ENCODE measurements at places on chromosomes 4 and X.

DNA sequence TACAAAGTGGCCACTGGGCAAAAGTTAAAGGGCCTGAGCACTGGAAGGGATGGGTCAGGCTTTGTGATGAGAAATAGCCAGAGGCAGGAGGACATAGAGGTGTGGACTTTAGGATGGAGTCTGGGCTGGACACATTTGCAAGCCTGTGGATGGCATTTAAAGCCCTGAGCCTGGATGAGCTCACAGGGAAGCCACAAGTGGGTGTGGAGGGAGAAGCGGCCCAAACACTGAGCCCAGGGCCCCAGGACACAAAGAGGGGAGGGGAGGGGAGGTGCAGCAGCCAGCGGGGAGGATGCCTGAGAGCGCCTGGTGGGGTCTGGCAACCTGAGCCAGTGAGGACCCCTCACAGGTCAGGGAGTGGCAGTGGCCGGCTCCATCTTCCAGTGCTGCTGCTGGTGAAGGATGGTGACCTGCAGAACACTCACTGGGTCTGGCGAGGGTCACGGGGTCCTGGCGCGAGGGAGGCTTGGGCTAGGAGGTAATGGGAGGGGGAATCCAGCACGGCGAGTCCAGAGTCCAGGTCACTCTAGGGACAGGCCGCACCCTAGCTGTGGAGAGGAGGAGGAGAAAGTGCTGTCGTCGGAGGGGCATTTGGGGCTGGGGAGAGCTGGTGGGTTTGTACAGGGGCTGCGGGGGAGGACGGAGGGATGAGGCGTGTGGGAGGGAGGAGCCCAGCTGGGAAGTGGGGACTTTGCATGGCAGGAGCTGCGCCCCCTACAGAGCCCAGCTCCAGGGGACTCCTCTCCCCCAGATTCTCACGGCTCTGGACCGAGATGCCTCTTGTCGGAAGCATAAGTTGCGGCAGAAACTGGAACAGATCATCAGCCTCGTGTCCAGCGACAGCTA, 7.0 kb downstream of the LAGE3 start:
- DNase-seq: no peak

DNA sequence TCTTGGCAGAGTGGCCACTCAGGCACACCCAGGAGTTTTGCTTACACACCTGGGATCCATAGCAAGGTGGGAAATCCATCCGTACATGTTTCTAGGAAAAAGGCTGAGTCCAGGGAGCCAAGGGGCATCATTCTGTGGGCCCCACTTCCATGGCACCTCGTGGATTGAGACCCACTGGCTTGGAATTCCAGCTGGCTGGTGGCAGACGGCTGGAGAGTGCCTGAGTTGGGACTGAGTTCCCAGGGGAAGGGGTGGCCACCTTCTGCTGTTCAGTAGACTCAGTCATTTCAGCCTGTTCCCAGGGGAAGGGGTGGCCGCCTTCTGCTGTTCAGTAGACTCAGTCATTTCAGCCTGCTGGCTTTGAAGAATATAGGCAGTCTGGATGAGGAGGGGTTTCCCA, 366.0 kb upstream of the GRIA3 start:
- no peak for DNase-seq

- DNase-seq: no peak
These were observed 54.1 kb upstream of the GABRE start for GRCh38 chrX:152028579-152028978.

GRCh38 chrX:154029439-154029838, 9.7 kb upstream of the IRAK1 start:
- DNase-seq: no peak

DNA sequence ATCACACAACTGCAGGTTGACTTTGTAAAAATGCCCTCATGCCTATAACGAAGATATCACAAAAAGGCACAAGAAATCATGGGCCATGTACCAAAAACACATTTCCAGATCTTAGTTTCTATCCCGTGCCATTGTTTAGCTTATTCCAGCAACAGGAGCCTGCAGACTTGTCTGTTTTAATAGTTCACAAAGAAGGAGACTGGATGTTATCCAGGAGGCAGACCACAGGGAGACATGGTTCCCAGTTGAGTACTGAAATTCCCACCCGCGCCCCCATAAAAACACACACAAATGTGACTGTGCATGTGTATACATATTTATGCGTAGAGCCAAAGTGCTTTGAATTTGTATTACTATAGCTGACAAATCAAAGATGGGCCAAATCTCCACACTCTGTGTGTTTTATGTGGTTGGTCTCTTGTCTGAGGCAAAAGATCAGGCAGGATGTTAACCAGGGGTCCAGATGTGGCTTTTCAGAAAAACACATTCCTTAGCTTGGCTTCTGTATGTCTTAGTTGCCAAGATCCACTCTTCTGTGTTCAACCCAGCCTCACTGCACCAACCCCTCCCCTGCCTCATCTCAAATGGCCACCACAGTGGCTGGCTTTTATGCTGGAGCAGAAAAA, 469.2 kb upstream of the DIPK2B start:
- DNase-seq: no peak

GRCh38 chr4:119632216-119632615, 3.6 kb upstream of the PDE5A start:
- DNase-seq: no peak

DNA sequence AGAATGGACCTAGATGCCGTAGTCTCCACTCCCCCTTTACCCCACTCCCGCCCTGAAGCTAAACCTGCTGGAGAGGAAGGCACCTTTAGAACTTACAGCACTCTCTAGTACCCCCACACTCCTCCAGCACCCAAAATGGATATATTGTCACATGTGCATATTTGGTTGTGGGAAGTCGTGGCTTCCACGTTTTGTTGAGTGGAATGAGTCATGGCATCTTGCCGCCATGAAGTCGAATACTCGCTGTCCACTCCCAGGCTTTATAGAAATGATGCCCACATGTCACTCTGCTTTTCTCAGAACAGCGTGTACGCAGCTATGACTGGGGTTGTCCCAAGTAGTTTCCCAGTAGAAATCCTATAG, 545 bp downstream of the ABCE1 start:
- no peak for DNase-seq

DNA sequence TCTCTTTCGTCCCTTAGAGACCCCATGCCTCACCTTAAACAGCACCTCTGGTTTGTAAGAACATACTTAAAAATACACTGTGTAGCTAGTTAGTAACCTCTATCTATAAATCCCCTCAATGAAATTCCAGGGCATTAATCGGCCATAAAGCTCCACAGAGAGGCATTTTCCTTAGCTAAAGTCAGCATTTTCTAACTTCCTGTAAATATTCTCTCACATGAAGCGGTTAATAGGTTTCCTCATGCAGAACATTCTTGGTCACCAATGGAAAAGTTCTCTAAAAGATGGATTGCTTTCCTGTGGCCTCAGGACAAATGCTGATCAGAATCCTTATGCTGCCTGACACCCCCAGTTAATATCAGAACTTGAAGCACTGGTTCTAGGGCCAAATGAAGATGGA, 248.6 kb upstream of the BOD1L1 start:
- DNase-seq: no peak

GRCh38 chr4:149709640-149710039, 106.0 kb downstream of the IQCM start:
- no peak for DNase-seq

- no peak for DNase-seq
These were observed 19.1 kb upstream of the PHF8 start for GRCh38 chrX:54063361-54063760.

GRCh38 chr4:56981795-56982201, 3.1 kb downstream of the POLR2B start:
- no peak for DNase-seq

- DNase-seq: no peak
These were observed 875 bp downstream of the LAP3 start for GRCh38 chr4:17577665-17578481.

DNA sequence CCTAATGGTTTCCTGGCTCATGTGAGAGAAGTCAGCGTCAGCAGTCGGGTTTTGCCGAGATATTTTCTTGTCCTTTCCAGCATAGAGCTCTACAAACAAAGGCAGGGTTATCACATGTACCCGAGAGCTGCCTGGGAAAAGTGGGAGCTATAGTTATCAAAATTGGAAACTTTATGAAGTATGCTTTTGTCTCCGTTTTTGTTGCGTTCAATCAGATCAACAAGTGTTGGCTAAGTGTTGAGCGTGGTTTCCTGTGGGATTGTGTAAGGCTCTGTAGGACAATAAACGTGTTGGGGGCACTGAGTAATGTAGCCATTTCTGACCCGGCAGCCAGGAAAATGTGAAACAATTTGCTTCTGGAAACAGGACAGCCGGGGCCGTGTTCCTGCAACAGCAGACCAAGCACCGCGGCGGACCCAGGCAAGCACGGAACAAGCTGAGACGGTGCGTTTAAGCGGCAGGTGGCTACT, at the start of gene BMX:
Gene BMX (plus strand): TSS at position 311 of the 470 bp plus-strand sequence. CDS start 7,547 bp downstream, outside the sequence.
- no peak for DNase-seq

- no peak for DNase-seq
These were observed 10.5 kb downstream of the PPAT start for GRCh38 chr4:56424697-56425514.
